Thoracic aorta endothelial cell (primary cell): ENCODE measurements at places on chromosomes 6 and 20. TPM values are rescaled to one million over a fixed set of nuclear protein-coding genes. Genes with fewer than 3 reads are reported as not detected.

TENT5A gene
- total RNA-seq, result 15.2 and 15.8 TPM in 2 replicates

SLC17A1 gene
- total RNA-seq, result not detected in 2 replicates

LTB gene
- total RNA-seq, result 0.80 and 1.2 TPM in 2 replicates

CTSZ gene
- 136 and 143 TPM in 2 replicates for total RNA-seq

GSTA2 gene
- total RNA-seq, result not detected in 2 replicates

EZR gene
- total RNA-seq, result 90.8 and 99.5 TPM in 2 replicates

SOBP gene
- 3.7 and 6.0 TPM in 2 replicates for total RNA-seq

TRMT11 gene
- 23.4 and 24.9 TPM in 2 replicates for total RNA-seq

DNMT3B gene
- 3.9 and 6.2 TPM in 2 replicates for total RNA-seq

COL9A3 gene
- total RNA-seq, result 0.27 and 0.29 TPM in 2 replicates
